ENCODE measurements at places on chromosomes 5 and 9.

DNA sequence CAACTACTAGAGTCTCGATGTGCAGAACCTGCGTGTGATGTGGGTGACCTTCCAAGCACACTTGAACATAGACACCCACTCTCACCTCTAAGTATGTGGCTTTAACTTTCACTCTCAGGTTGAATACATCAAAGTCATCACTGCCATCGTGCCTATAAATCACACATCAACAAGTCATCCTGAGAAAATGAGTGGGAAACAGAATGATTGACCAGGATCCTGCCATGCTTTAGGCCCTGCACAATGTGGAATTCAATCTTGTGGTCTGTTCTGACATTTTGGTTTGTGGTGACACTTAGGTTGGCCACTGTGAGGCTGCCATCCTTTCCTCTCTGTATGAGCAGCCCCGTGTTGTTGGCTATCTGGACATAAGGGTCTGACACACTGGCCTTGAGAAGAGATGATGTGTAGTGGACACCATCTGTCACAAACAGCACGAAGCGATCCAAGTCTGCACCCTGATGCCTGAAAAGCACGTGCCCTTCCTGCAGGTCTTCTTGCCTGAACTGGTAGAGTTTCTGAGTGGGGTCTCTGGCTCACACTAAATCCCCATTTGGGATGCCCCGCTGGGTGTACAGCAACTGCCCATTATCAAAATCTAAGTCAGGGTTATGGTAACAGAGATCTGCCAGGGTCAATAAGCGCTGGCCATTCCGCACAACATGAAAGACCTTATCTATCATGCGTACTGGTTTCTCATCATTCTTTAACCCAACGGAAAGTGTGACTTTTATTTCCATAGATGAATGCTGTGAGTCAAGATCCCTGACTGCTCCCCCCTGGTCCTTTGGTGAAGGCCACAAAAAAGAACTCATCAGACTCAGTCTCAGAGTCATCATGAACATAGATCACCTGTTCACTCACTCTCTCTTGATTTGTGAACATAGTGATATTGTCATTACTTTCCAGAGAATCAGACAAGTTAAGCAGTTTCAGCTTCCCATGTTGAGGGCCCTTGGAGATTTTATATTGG lies 116.6 kb downstream of the ESM1 start:
- DNase-seq = no peak
- no peak overlapping the region for H3K4me3 ChIP-seq
- H3K27ac ChIP-seq = no peak overlapping the region
- H3K36me3 ChIP-seq = no peaks in the 10 kb centered on the region

- no peak overlapping the region for H3K4me3 ChIP-seq
- DNase-seq = no peak
- H3K27me3 ChIP-seq = no peaks in the 10 kb centered on the region
These were observed 1072.1 kb upstream of the WWC1 start for GRCh38 chr5:167219298-167219697.

DNA sequence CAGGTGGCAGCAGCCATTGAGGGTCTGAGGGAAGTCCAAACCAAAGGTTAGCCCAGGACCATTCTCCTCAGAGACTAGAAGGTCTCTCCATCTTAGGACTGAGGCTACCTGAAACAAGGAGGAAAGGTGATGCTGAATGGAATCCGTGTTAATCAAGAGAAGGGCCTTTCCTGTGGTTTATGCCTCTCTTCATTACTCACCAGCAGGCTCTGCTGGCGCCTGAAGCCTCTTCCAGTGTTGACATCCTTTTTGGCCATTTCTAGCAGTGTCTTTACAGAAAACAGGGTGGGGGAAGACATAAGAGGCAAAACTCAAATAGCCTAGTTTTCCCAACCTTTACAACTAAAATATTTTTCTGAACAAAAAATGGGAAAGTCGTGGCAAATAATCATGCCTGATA lies 98.0 kb downstream of the ENC1 start:
- H3K4me1 ChIP-seq = peaks cover 61% of the 10 kb centered on the region
- no peaks in the 10 kb centered on the region for H3K36me3 ChIP-seq
- no peak for DNase-seq
- H3K27me3 ChIP-seq = no peaks in the 10 kb centered on the region
- no peak overlapping the region for H3K27ac ChIP-seq
- no peak overlapping the region for H3K4me3 ChIP-seq

- no peak overlapping the region for H3K27ac ChIP-seq
- H3K4me3 ChIP-seq = no peak overlapping the region
- no peaks in the 10 kb centered on the region for H3K36me3 ChIP-seq
- peak; percentile 55 for DNase-seq
- H3K4me1 ChIP-seq = no peaks in the 10 kb centered on the region
- H3K27me3 ChIP-seq = no peaks in the 10 kb centered on the region
These were observed 103.8 kb downstream of the RPS23 start for GRCh38 chr5:82174128-82174918.

- peaks cover 21% of the 10 kb centered on the region for H3K4me1 ChIP-seq
- H3K36me3 ChIP-seq = peaks cover 35% of the 10 kb centered on the region
- no peaks in the 10 kb centered on the region for H3K27me3 ChIP-seq
- H3K4me3 ChIP-seq = no peak overlapping the region
- no peak for DNase-seq
- no peak overlapping the region for H3K27ac ChIP-seq
These were observed 8.5 kb downstream of the PANK3 start for GRCh38 chr5:168570490-168571328.

All from HepG2 (cell line).